ENCODE measurements at places on chromosomes 16 and 17.
A peak's percentile ranks its signal among the peaks of the same experiment; 100 is the strongest.

DNA sequence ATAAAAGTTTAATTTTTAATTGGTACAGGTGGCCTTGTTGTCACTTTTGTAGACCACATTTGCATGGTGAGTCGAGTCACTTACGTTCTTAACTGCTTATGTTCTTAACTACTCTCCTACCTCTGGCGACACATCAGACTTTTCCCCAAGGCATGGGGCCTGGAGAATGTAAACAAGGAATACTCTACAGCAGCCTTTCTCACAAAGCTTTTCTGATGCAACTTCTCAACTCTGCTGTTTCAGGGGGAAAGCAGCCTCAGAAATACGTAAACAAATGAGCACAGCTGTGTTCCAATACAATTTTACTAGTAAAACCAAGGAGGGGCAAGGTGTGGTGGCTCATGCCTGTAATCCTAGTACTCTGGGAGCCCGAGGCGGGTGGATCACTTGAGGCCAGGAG lies 6.9 kb downstream of the KARS1 start:
- DNase-seq = no peak

- DNase-seq = peak; percentile 79
Observed at GRCh38 chr17:71516149-71516548, 604.7 kb upstream of the SOX9 start.

DNA sequence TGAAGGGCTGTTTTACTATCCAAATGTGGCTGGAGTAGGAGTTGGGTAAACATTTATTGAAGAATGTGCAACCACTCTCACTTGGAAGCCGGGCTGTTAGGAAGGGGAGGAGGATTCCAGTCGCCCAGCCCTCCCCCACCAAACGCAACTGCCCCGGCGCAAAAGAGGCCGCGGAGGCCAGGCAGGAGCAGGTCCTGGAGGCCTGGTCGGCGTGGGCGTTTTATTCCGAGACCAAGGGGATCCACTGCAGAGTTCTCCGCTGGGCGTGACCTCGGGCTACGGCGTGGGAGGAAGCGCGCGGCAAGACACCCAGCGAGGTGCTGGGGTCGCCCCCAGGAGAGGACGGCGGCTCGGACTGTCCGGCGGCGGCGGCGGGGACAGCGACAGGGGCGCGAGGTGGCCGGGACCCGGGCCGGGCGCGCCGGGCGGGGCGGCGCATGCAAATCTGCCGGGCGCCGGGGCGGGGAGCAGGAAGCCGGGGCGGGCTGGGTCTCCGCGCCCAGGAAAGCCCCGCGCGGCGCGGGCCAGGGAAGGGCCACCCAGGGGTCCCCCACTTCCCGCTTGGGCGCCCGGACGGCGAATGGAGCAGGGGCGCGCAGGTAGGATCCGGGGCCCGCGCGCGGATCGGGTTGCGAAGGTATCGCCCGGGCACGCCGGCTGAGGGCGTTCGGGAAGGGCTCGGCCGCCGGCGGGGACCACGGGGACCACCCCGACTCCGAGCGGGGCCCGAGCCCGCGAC lies at the start of gene IL4R:
TSS of gene IL4R (plus strand) at position 553 of the 739 bp plus-strand sequence. CDS start 26,230 bp downstream, outside the sequence.
- DNase-seq = peak; percentile 36

DNA sequence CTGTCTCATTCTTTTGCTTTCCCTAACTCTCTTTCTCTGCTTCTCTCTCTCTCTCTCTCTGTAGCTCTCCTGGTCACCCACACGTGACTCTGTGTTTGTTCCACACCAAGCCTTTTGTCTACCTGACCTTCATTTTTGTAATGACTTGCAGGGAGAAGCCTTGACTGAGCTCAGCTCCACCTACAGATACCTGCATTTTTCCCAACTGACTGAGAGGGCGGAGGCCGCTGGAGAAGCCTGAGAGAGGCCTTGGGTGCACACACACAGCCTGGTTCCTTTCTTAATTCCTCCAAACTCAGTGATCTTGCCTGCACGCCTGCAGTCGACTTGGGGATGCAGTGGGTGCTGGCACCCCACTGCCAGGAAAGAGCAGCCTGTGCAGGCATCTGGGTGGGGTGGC lies 68.8 kb downstream of the LYRM1 start:
- no peak for DNase-seq

- peak; percentile 4 for DNase-seq
Observed at GRCh38 chr17:12719948-12720347, 54.3 kb downstream of the MYOCD start.

DNA sequence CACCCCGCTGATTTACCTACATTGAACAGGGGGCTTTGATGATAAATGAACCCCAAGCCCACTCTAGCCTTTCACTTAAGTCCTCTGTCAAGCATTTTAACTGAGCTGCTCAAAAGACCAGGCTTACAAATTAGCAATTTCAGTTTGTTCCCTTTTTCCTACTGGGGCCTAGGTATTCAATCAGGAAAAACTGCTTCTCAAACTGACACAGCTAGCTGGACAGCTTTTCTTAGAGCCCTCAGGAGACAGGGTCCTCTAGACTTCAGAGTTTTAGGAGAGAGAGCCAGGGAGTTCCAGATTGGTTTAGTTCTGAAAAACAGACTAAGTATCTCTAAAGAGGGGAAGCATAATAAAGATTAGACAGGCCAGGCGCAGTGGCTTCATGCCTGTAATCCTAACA lies 6.2 kb upstream of the HEXIM2 start:
- DNase-seq = no peak

DNA sequence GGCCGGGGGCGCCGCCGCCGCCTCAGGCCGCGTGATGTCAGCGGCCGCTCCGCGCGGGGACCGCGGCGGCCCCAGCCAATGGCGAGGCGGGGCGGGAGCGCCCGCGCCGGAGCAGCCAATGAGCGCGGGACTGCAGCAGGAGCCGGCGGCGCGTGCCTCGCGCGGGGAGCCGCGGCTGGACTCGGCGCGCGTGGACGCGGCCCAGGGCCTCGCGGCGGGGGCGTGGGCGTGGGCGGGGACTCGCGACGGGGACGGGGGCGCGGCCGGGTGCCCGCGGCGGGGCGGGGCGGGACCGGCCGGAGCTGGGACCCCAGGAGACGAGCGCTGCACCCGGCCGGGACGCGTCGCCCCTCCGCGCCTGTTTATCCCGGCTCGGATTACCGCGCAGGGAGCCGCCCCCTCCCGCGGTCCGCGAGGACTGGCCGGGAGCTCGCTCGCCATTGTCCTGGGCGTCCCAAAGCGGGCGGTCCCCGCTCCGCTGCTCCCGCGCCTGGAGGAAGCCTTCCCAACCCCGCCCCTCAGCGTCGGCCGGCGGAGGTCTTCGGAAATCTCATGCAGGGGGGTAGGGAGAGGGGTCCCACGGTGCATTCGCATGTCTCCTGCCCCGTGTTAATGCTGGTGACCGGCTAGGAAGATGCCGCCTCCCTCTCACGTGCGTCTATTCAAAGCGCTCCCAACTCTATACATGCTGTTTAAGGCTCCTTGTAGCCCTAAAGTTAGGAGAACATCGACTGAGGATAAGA lies at the start of gene RNF157:
TSS of gene RNF157 (minus strand) at position 33 of the 743 bp plus-strand sequence. CDS start 253 bp downstream, outside the sequence.
- peak; percentile 69 for DNase-seq

- no peak for DNase-seq
Observed at GRCh38 chr17:75832164-75832651, 12.0 kb downstream of the UNC13D start.

GRCh38 chr17:34374457-34374856 lies 11.4 kb upstream of the CCL1 start:
- DNase-seq = no peak

DNA sequence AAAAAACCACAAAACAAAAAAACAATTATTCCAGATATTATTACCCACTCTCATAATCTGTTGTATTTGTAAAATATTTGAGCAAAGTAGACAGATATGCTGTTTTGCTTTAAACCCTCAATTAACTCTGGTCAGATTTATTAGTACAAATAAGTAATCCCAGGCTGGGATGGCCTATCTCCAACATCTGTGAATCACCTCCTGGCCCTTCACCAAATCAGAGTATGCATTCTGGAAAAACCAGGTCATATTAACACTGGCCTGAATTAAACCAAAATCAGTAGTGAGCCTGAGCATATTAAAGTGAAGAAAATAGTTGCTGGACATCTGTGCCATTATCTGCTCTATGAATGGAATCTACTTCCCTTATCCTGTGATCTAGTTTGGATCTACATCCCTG lies 41.0 kb downstream of the STAT3 start:
- no peak for DNase-seq

DNA sequence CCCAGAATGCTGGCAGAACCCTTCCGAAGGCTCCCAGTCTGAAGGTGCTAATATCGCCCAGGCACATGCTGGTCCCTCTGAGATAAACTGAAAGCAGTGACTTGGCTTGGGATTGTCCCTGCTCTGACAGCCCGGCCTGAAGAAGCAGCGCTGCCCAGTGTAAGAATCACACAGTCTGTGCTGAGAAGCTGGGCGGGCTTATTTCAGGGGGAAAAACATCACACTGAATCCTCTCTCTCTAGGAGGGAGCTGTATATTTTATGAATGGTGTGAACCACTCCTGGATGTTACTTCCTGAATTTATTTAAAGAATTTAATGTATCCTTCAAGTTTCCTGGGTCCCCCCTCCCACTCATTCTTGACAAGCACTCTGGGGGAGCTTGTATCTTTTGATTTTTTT lies 36.3 kb downstream of the GAS7 start:
- no peak for DNase-seq

Data from NCI-H146 (cell line).